Type B pancreatic cell (in vitro differentiated cells): ENCODE measurements at places on chromosomes 1 and 21. TPM values are rescaled to one million over a fixed set of nuclear protein-coding genes. Genes with fewer than 3 reads are reported as not detected.

- no peak for DNase-seq
These were observed 37.0 kb downstream of the COL6A1 start for GRCh38 chr21:46018615-46019014.

- no peak for DNase-seq
These were observed 121.3 kb downstream of the TNNI3K start for GRCh38 chr1:74356493-74356892.

DNA sequence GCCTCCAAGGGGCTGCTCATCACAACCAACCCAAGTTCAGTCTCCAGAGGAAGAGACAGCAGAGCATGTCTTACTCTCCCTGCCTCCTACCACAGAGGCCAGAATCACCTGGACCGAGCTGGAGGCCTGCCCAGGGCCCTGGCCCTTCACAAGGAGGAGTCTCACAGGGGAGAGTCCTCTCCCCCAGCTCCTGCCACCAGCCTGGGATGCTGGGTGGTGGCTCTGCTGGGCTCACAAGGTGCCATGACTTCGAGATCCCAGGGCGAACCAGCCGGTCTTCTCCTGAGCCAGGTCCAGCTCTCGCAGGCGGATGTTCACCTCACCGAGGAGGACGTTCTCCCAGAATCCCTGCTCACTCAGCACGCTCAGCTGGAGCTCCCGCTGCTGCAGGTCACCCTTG is 13.0 kb upstream of the PPP1R15B start:
- DNase-seq = no peak

- no peak for DNase-seq
These were observed 19.8 kb downstream of the CD1D start for GRCh38 chr1:158200527-158200926.

DNA sequence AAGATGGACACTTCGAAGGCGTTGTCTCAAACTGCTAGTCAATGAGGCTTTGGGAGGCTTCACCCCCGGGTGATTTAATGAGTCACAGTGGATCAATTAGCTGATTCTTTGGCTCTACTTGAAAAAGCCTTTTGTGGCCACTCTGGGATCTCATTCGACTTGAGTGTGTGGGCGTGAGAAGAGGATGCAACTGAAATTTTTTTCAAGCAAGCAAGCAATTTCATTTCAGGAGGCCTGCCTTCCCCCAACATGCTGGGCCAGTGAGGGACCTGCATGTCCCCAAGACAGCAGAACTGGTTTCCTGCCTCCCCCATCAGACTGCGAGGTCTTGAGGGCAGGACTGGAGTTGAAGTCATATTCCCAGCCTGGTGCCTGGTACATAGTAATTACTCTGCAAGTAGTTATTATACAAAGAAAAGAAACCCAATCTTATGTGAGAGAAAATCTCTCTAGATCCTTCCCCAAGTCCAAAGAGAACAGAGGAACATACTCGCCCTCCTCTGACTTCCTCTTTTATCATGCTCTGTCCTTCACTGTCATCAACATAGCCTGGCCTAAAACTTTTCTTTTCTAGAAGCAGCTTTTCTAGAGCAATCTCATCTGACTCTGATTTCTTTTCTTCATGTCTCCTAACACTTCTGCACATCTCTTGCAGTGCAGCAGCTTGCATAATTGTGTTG is 22.7 kb downstream of the SYT6 start:
- no peak for DNase-seq

Gene OR10J1
- not detected in 2 replicates for total RNA-seq

DNA sequence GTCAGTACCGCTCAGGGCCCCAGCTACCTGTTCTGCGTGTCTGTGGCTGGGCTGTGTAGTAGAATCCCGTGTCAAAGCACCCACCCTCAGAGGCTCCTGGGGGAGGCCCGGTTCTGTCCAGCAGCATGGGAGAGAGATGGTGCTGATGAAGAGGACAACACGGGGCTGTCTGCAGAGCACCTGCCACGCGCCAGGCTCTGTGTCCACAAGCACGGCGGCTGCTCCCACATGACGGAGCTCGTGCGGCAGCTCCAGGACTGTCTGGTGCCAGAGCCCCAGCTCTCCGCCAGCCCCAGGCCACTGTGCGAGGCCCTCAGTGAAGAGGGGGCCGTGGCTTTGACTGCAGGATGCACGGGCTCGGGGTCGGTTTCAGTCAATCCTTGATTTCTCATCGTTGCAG is 42.0 kb upstream of the TSPEAR start:
- DNase-seq = no peak

DNA sequence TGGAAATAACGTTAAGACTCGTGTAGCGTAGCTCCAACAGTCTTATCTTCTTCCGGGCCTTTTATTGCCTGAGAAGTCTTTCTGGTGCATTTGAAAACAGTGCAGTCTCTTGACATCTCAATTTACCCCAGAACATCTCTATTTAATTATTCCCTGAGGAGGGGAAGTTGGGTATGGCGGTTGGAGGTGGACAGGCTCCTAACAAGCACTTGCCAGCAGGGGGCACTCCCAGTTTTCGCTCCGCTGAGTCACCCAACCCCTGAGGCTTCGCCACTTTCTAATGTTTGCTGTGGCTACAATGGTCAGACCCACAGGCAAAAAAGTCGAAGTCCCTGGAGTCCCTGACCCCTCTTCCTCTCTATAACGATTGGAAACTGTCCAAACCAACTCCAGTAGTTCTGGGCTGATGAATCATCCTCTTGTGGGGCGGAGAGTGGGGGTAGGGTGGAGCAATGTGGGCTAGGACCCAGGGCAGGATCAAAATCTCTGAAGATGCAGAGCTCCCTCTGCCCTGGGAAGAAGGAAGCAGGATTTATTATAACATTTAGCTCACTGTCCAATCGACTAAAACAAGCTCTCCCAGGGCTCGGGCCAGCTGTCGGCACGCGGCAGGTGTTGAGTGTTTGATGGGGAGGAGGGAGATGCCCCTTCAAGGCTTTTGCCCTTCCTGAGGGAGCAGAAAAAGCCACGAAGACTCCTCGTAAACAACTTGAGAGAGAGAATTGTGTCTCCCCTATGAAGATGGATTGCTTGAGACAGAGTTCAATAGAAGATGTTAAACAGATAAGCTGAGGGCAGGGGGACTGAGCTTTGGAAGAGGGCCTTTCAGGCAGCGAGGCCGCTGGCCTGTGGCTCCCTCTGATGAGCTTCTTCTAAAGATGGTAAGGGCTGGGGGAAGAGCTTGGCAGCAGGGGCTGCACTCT is 85.7 kb downstream of the BRINP2 start:
- DNase-seq = no peak

- peak; percentile 60 for DNase-seq
These were observed 4.6 kb upstream of the ZNF678 start for GRCh38 chr1:227558732-227559262.

Gene CYP4Z1
- not detected in 2 replicates for total RNA-seq

- no peak for DNase-seq
These were observed 37.0 kb upstream of the TENT5B start for GRCh38 chr1:27049607-27050006.

DNA sequence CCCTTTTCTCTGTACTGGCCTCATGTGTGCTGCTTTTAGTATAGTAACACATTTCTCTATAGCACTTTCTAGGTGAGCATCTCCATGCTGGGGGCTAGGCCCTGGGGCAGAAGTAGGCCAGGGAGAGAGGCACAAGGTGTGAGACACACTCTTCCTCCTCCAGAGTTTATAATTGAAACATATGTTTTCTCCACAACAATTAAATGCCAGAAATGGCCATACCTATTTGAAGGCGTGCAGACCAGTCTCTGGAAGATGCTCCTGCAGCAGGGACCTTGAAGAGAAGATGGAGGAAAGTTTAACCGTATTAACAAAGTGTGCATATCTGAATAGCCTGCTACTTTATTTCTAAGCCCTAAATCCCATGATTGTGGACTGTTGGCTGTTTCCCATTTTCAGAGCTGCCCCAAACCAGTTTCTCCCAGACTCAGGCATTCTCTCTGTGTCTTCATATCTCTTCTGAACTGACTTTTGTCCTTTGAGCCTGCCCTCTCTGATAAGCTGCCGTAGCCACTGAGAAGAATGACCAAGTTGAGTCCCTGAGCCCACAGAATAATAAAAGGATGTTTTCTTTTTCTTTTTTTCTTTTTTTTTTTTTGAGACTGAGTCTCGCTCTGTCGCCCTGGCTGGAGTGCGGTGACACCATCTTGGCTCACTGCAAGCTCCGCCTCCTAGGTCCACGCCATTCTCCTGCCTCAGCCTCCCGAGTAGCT is 81.3 kb downstream of the LRRC8D start:
- DNase-seq = no peak

- no peak for DNase-seq
These were observed 6.5 kb downstream of the CAPN2 start for GRCh38 chr1:223718850-223719249.

DNA sequence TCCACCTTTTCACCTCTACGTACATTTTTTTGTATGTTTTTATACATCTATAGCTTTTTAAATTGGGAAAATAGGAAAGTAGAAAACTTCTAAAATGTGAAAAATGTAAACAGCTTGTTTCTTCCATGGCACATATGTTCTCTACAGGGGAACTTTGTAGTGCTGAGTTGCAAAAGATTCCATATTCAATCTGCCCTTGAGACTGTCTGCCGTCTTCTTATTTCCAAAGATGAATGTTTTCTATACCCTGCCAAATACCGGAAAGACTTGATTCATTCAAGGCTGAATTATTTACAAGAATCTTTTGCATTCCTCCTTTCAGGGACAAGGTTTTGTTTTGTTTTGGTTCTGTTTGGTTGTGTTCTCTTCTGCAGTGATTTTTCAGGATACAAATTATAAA is 1334.5 kb upstream of the ADGRL4 start:
- no peak for DNase-seq

GRCh38 chr1:58975888-58976287 is 192.0 kb upstream of the JUN start:
- no peak for DNase-seq

GRCh38 chr1:23960291-23961020 is 828 bp downstream of the PNRC2 start:
- DNase-seq = no peak

Gene DUSP12
- 23.7 and 34.0 TPM in 2 replicates for total RNA-seq

DNA sequence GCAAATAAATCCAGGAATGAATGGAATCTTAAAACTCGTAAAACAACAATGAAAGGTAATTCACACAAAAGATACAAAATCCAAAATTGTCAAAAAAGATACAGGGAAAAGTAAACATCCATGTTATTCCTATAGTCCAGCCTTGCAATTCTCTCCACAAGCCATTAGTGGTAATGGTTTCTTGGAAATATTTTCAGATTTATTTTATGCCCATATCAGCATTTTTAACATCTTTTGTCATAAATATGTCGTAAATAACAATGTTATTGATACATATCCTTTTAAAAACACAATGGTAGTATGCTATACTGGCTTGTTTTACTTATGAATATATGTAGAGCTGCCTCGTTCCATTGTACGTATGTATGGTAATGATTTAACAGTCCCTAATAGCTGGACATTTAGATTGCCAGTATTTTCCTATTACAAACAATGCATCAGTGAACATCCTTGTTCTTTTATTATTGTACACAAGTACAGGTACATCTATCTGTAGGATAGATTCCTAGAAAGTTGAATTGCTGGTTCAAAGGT is 30.6 kb downstream of the DNTTIP2 start:
- DNase-seq = no peak

DNA sequence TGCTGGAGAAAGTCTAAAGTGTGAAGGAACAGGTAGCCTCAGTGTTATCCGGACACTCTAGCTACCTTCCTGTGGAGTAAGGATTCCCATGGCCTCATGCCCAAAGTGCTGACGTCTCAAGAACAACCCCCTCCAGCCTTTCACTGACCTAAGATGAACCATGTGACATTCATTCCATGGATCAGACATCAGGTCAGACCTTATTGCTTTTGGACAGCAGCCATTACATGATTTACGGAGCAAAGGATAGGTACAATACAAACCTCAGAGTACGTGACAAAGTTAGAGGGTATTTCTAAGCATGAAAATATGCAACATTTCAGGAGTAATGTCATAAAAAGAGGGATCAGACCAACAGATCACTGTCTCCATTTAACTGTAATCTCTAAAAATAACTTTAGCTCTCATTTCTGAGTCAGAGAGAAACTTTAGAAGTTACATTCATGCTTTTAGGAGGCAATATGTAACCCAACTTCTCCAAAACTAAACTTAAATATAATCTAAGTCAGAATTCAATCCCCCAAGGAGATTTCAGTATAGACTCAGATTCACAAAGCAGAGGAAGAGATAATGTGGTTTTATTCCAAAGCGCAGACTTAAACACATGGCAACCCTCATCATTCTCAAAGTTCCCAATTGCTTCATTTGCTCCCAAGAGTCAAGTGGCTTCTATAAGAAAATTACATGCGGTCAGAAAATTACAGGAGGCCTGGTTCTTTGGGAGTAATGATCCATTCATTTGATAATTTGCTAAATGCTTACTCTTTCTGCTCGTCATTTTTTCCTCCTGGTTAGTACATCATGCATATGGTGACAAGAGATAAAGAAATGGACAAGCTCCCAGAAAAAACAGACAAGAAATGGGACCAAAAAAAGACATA is 280.4 kb downstream of the SETD4 start:
- no peak for DNase-seq

GRCh38 chr1:91712981-91713841 is 172.7 kb downstream of the TGFBR3 start:
- DNase-seq = no peak

Gene MT1HL1
- not detected in 2 replicates for total RNA-seq

Gene C4BPA
- 0.87 and 6.8 TPM in 2 replicates for total RNA-seq

Gene RRAGC
- total RNA-seq = 25.3 and 26.1 TPM in 2 replicates

GRCh38 chr1:205183676-205184335 is 27.7 kb downstream of the DSTYK start:
- DNase-seq = no peak

- no peak for DNase-seq
These were observed 36.5 kb upstream of the ADAMTS1 start for GRCh38 chr21:26881504-26882228.

- DNase-seq = no peak
These were observed 87.5 kb upstream of the FMN2 start for GRCh38 chr1:240004086-240004749.

DNA sequence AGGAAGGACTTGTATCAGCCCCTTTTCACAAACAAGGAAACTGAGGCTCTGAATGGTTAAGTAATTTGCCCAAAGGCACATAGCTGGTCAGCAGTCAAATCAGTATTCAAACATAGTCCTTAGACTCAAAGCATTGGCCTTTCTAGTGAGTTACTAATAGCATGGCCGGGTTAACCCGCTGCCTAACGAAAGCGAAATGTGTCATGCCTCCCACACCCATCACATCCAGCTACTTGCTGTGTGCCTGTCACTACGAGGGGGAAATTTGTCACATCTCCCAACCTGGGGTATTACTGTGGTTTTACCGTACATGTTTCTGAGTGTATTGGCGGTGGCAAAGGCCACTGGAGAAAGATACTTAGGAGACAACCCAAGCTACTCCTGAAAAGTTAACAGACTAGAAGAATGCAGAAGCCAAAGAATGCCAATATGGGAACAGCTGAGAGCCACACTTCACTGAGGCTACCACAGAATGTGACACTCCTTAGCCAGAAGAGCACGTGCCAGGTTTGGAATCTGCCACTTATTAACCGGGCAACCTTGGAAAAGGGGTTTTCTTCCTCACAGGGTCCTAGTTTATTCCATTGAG is 363.5 kb downstream of the KCNH1 start:
- no peak for DNase-seq
